Epithelial cell of prostate (primary cell): ENCODE measurements at places on chromosomes 5 and 9.

GRCh38 chr9:136326061-136326760 lies 1.1 kb upstream of the GPSM1 start:
- DNase-seq, result no peak

DNA sequence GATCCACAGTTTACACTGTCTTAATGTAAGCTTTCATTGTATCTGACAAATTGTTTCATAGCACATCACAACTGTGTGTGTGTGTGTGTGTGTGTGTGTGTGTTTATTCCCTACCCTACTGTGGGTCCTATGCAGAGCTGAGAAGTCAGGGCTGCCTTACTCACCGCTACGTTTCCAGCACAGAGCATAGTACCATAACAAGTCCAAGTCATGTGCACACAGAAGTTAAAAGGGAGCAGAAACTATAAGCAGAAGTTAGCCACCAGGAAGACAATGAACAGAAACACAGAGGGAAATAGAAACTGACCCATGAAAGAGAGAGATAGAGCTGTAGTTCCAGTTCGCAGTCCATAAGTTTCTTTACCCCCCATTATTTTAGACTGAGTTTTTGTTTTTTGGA lies 38.2 kb upstream of the DMXL1 start:
- DNase-seq, result no peak

DNA sequence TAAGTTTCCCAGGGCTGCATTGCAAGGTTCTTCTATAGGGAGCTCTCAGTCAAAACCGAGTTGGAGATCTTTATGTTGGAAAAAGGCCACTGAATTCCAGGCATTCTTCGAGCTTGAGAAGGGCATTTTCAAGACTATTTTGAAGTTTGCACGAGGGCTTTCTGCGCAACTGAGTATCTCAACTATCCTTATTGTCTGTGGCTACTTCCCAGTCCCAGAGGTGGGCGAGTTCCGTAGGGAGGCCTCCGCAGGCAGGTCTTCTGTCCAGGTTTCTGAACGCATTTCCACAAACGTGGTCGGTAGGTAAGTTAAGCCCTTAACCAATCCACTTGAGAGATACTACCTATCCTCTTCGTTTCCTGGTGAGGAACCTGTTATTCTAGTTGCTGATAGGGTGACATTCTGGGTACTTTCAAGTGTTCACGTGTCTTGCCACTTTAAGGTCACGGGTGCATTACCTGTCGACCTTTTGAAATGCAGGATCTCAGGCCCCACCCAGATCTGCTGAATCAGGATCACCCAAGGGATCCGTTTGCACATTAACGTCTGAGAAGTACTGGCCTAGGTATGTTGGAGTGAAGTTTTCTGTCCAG lies 51.4 kb upstream of the TJP2 start:
- DNase-seq, result peak; percentile 61

GRCh38 chr5:135386096-135386495 lies 12.9 kb downstream of the MACROH2A1 start:
- peak; percentile 87 for DNase-seq

- no peak for DNase-seq
Measured at GRCh38 chr9:133371261-133371711, 4.6 kb downstream of the SURF4 start.

- no peak for DNase-seq
Measured at GRCh38 chr5:92874790-92875189, 706.2 kb downstream of the NR2F1-AS1 start.

GRCh38 chr9:2874001-2874750 lies 30.3 kb upstream of the PUM3 start:
- DNase-seq, result no peak

DNA sequence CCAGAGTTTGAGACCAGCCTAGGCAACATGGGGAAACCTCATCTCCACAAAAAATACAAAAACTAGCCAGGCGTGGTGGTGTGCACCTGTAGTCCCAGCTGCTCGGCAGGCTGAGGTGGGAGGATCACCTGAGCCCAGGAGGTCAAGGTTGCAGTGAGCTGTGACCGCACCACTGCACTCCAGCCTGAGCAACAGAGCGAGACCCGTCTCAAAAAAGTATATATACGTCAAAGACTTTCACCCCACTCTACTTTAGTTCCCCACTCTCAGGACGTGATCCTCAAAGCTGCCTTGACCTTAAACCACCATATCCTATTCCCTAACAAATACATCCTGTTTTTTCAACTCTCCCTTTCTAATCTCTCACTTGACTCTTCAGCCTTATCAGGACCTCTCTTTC lies 41.0 kb downstream of the PCDHGC5 start:
- no peak for DNase-seq
